ENCODE measurements at places on chromosomes 5 and 9. TPM values are rescaled to one million over a fixed set of nuclear protein-coding genes. Genes with fewer than 3 reads are reported as not detected.

SLIT3 gene
- 0.75 TPM for total RNA-seq

MYO10 gene
- total RNA-seq: 127 TPM

IFNA21 gene
- total RNA-seq: not detected

REEP2 gene
- 49.0 TPM for total RNA-seq

ENTPD2 gene
- 5.1 TPM for total RNA-seq

SPATA31C1 gene
- total RNA-seq: 0.15 TPM

PCDHGA2 gene
- 1.1 TPM for total RNA-seq

WDR38 gene
- not detected for total RNA-seq

ADRA1B gene
- not detected for total RNA-seq

TPRN gene
- 32.0 TPM for total RNA-seq

PDE6A gene
- total RNA-seq: not detected

PCDHB4 gene
- 1.6 TPM for total RNA-seq

SLC6A19 gene
- not detected for total RNA-seq

ARL14EPL gene
- not detected for total RNA-seq

SPINK13 gene
- total RNA-seq: not detected

TRMT10B gene
- total RNA-seq: 5.7 TPM

ANXA2R gene
- total RNA-seq: 0.20 TPM

GCNT1 gene
- total RNA-seq: 33.7 TPM

FAM221B gene
- not detected for total RNA-seq

LOX gene
- total RNA-seq: 0.79 TPM

CDC20B gene
- 0.18 TPM for total RNA-seq

SPZ1 gene
- not detected for total RNA-seq

MPDZ gene
- total RNA-seq: 46.9 TPM

TMC1 gene
- total RNA-seq: 2.5 TPM

GCNT4 gene
- total RNA-seq: 0.63 TPM

TMEM252 gene
- total RNA-seq: not detected

PPP3R2 gene
- total RNA-seq: not detected

C1QTNF2 gene
- total RNA-seq: 0.53 TPM

NEUROG1 gene
- not detected for total RNA-seq

SOX30 gene
- 0.13 TPM for total RNA-seq

IFNA8 gene
- total RNA-seq: not detected

RASGEF1C gene
- total RNA-seq: 0.90 TPM

TOPORS gene
- total RNA-seq: 31.9 TPM
